COR-L47 (cell line): ENCODE measurements at places on chromosomes 2 and 18.

DNA sequence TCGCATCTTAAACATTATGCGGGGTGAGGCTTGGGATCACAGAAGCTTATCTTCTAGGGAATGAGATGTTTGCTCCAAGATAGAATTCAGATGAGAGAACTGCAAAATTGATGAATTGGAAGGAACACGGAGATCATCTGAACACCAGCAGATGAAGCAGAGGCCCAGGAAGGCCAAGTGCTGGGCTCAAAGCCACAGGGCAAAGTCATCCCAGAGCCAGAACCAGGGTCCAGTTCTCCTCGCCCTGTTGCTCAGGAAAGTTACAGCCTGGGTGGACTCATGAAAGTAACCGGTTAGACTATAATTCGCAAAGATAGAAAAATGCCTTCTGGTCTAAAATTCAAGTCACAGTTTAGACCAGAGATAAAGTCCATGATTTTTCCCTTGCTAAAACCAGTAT lies 456.1 kb upstream of the ID2 start:
- no peak for DNase-seq

DNA sequence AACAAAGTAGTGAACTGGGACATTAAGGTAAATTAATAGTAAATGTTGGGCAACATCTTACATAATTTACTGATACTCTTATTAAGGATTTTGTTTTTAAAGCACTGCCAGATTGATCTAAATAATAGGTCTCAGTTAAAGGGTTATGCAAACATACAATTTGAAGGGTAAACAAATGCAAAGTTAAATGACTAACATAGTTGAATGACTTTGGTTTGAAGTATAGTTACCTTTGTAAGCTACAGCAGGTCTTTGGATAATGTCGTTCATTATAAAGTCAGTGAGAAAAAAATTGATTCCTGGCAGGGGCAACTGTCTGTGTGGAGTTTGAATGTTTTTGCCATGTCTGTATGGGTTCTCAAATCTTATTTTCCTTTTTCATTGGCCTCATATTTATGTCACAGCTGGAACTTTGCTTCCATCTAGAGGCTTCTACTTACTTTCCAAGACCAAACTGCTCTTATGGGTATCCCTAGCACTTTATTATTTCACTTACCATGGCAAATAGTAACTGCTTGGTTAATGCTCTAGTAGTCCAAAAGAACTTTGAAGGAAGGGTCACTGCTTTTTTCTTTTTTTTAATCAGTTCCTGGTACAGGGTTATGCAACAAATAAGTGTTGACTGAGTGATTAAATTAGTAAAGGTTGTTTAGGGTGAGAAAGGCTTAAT lies 107.8 kb downstream of the NBEAL1 start:
- DNase-seq = no peak

DNA sequence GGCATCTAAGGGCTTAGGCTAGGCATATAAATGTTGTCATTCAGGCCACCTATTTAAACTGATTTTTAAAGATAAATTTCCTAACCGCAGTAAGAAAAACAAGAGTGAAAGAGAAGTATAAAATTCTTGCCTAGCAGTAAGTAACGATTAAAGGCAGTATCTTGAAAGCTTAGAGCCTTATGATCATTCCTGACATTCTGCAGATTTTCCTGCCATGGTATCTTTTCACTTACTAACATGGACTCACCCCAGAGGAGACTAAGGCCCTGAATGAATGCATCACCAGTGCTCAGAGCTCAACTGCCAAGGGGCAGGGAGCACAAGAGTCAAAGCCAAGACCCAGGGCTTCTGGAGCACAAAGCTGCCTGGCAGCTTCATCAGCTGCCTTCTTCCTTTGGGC lies 133.1 kb downstream of the GCA start:
- DNase-seq = no peak

- no peak for DNase-seq
Measured at GRCh38 chr2:184654945-184655344, 56.6 kb downstream of the ZNF804A start.

DNA sequence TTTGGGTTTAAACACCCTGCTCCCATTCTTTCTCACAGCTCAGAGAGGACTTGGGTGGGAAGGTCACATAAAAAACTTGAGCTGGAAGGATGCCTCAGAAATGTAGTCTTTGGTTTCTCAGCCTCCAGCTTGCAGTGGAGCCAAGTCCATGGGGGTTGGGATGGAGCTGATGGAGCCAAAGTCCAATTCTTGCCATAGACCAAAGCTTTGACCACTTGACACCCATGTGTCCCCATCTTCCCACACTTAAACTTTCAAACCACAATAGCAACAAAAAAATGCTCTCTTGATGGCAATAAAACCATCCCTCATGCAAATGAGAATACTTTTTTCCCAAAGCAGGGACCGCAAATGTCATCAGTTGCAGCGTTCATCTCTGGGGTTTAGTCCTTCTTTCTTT lies 14.7 kb upstream of the DAW1 start:
- no peak for DNase-seq

- no peak for DNase-seq
Measured at GRCh38 chr2:95056044-95056443, 30.5 kb downstream of the MAL start.

- no peak for DNase-seq
Measured at GRCh38 chr2:152611458-152612231, 105.6 kb downstream of the PRPF40A start.

GRCh38 chr2:27041752-27042151 lies 9.0 kb downstream of the TMEM214 start:
- DNase-seq = peak; percentile 8

- peak; percentile 53 for DNase-seq
Measured at GRCh38 chr2:28413899-28414295, 21.2 kb downstream of the FOSL2 start.

DNA sequence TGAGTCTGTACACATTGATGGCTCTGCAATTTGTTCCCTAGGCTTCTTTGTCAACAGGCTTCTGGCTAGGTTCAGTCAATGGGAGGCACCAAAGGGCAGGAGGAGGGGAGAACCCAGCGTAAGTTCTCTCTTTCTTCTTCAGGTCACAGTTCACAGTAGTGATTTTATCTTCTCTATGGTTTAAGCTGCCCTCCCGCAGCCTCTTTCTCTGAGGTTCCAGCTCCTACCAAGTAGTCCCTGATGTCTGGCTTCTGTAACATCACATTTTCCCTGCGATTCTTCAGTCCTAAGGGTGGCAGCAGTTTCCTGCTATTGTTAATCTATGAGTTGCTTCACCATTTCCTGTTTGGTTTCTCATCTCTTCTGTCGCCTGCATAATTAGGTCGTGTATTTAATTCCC lies 107.4 kb downstream of the CPO start:
- peak; percentile 55 for DNase-seq

DNA sequence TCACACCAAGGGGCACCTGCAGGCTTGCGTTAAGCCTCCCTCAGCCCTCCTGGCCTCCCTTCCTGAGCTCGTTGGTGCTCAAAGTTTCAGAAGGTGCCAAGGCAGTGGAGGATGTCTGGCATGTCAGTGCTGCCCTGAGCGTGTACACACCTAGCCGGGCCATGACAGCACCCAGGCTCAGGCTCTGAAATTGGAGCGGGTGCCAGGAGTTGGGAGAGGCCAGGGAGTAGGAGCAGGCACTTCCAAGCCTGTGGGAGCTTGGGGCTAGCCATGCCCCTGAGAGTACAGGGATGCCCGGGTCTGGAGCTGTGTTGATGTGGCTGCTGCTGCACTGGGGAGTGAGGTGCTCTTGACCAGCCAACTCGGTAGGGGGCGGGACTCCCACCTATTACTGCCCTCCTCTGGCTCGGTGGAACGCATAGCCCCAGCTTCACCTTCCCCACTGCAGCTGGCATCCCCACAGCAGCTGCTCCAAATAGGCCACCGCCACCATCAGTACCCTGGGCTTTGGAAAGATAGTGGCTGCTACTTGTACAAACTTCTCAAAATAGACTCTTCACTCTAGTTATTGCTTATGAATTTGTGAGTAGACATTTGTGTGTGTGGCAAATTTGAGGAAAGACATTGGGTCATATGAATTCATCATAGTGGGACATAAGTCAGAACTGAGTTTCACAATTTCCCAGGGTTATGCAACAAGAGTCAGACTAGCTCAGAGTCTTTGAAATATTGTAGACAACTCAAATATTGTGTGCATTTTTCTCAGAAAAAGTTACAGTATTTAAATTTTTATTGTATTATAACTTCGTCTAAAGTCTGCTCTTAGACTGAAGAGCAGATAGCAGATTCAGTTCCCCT lies 6.8 kb upstream of the PCARE start:
- DNase-seq = no peak

- DNase-seq = no peak
Measured at GRCh38 chr18:46623541-46623940, 33.5 kb downstream of the LOXHD1 start.

DNA sequence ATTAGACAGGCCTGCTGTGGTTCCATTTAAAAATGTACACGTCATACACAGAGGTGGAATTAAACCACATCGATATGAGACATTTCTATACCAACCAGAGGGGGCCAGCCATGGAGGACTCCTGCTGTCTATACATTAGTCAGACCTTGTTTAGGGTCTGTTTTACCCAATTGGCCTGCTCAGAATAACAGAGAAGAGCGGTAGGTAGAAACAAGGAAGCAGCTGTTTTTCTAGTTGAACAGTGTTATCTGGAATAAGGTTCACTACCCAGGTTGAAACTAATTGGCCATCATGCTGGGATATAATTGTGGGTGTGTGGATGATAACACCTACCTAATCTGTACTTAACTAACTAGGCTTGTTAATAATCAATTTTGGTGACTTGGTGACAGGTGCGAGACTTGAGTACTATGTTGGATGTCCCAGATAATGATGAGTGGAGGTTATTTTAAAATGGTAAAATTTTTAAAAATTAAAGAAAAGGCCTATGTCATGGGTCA lies 47.5 kb downstream of the RHBDD1 start:
- no peak for DNase-seq

DNA sequence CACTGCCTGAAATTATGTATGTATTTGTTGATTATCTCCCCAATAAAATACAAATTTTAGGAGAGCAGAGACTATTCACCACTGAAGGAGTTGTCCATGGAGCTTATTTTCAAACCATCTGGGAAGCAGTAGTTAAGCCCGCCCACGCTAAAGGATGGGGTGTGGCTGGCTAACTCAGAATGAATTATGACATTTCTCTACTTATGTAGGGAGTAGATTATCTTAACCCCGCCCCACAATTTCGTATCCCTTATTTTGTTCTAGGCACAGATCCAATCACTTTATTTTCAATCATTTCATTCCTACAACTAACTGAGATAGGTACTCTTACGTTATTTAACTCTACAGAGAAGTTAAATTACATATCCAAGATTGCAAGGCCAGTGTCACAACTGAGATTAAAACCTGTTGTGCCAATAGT lies 1.4 kb upstream of the LAPTM4A start:
- peak; percentile 32 for DNase-seq

- no peak for DNase-seq
Measured at GRCh38 chr2:64338910-64339500, 115.0 kb upstream of the LGALSL start.

- no peak for DNase-seq
Measured at GRCh38 chr2:3462493-3463104, 56.7 kb downstream of the ADI1 start.

DNA sequence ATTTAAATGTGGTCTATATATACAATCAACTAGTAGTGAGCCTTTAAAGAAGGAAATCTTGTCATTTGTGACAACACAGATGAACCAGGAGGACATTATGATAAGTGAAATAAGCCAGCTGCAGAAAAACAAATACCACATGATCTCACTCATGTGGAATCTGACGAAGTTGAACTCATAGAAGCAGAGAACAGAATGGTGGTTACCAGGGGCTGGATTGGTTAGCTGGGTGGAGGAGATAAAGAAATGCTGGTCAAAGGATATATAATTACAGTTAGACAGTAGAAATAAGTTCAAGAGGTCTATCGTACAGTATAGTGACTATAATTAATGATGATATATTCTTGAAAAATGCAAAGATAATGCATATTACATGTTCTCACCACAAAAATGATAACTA lies 267.9 kb downstream of the FBXO15 start:
- DNase-seq = no peak

DNA sequence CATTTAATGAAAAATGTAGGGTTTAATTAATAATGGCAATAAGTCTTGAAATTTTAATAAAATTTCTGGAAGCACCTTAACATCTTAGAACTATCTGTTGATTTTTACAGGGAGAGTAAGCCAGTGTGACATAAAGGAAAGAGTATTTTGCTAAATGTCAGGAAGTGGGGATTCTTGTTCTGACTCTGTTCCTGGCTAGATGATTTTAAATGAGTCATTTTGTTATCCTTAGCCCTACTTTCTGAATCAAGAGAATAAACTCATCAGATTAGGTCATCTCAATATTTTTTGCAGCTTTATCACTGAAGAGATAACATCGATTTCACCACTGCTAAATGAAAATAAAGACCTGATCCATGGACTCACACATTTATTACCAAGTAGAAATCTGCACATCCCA lies 377.5 kb upstream of the CYRIA start:
- no peak for DNase-seq

DNA sequence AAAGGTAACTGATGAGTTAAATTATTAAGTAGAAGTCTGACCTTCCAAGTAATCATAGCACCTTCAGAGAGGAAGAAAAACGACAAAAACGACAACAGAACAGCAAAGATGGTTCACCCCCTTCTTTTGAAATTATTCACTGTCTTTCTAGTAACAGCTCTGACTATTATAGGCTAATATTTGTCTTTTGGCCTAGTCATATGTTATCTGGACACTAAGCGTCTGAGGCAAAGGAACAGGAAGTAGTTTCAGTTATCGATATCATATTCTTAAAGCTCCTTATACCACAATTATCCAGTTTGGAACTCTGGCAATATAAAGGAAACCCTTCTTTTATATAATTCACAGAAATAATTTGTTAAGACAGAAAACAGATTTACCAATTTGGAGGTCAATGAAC lies 27.6 kb upstream of the SLC40A1 start:
- DNase-seq = no peak

- DNase-seq = no peak
Measured at GRCh38 chr2:50648041-50648700, 383.8 kb downstream of the NRXN1 start.

- no peak for DNase-seq
Measured at GRCh38 chr18:62763101-62763521, 47.8 kb downstream of the PHLPP1 start.

- no peak for DNase-seq
Measured at GRCh38 chr2:230666446-230666845, 46.2 kb upstream of the CAB39 start.
